Lower lobe of right lung (tissue), 2 donors: ENCODE measurements at places on chromosomes 3 and 15.

- no peaks in the 10 kb centered on the region for H3K27me3 ChIP-seq
- no peak overlapping the region for H3K4me3 ChIP-seq
- no peak overlapping the region for H3K27ac ChIP-seq
- no peaks in the 10 kb centered on the region for H3K36me3 ChIP-seq
- DNase-seq, result no peak
Measured at GRCh38 chr3:79154865-79155264, 612.9 kb downstream of the ROBO1 start.

DNA sequence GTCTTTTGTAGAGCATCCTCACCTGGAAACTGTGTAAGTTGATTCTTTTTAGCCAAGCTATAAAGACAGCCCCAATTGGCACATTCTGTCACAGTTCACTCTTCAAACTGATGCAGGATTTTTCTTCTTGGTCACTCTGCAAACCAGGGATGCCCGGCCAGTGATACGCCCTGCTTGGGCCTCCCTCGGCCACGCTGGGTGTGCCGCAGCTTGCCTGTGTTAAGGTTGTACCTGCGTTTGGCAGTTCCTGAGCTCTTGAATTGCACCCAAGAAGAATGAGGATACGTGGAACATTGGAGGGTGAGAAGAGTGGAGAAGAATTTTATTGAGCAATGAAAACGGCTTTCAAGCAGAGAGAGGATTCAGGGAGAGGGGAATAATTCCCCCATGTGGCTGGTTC lies 49.9 kb downstream of the PSMD6 start:
- no peaks in the 10 kb centered on the region for H3K27me3 ChIP-seq
- H3K27ac ChIP-seq, result no peak overlapping the region
- no peak overlapping the region for H3K4me3 ChIP-seq
- peaks cover 100% of the 10 kb centered on the region for H3K4me1 ChIP-seq

DNA sequence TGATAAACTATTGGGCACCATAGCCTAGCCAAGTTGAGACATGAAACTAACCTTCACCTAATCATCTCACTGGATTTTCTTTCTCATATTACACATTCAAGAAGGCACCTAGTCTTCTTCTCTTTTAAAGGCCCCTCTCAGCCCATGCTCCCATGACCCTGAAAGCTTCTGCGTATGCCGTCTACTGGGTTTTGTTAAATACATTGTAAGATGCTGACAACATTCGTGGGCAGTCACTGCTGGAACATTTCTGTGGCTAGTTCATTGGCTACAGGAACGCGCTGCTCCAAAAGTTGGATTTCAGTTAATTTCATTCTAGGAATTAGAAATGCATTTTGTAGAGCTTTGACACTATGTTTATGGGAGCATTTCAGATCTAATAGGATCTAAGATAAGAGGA lies 52.3 kb upstream of the CHD2 start:
- no peak for DNase-seq
- no peak overlapping the region for H3K27ac ChIP-seq
- peaks cover 31% of the 10 kb centered on the region for H3K4me1 ChIP-seq
- H3K27me3 ChIP-seq, result no peaks in the 10 kb centered on the region
- no peak overlapping the region for H3K4me3 ChIP-seq

DNA sequence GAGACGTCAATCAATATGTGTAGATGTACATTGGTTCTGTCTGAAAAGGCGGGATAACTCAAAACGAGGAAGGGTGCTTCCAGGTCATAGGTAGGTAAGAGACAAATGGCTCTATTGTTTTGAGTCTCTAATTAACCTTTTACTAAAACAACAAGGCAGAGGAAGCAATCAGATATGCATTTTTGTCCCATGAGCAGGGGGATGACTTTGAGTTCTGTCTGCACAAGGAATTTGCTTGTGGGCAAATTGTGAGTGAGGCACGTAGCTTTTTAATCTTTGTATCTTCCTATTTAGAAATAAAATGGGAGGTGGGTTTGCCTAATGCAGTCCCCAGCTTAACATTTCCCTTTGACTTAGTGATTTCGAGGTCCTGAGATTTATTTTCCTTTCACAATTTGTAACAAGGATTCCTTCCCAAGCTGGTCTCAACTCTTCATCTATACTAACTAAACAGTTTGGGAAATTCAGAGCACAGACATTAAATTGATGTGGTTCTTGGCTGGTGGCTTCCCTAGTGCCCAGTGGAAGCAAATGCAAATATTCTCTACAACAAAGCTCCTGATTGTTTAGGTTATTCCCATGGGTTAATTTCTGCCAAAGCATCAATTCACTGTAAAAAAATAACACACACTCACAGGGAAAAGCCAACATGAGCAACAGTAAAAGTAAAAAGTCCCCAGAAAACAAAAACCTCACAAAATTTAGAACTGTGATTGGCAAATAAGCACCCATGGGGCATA lies 738.8 kb upstream of the SGO1 start:
- DNase-seq, result no peak
- H3K27me3 ChIP-seq, result no peaks in the 10 kb centered on the region
- no peaks in the 10 kb centered on the region for H3K36me3 ChIP-seq

DNA sequence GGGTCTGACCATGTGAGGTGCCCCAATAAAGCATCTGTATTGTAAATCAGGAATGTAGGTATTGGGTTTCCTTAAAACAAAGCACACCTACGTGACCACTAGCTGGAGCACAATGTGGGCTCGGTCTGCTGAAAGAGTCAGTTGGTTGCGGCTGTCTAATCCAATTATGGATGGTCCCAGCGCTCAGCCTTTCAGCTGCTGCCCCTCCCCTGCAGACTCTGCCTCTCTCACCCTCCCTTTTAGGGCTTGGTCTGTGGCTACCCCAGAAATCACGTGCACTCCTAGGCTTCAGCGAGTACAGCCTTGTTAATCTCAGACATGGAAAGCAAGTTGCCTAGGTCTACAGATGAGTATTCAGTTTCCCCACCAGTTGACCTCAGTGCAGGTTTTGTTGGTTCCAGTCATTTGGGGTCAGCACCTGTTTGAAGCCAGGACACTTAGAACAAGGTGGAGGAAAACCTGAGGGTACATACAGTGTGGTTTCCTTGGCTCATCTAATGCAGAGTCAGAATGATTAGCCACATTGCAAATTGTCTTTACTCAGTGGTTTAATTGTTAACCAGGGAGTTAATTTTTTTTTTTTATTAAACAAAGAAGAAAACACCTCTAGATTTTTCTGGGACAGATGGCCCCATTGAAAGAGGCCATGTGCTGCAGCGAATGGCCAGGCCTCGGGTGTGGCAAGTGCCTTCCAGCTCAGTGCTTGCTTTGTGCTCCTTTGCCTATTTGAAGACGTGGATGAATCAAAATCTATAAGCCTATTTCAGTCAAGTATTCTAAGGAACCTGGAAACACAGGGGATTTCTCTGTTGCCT lies 137.7 kb downstream of the IGF1R start:
- H3K4me3 ChIP-seq, result no peak overlapping the region
- H3K27ac ChIP-seq, result no peak overlapping the region
- DNase-seq, result no peak
- peaks cover 24% of the 10 kb centered on the region for H3K4me1 ChIP-seq
